ENCODE measurements at places on chromosomes 6 and 20. TPM values are rescaled to one million over a fixed set of nuclear protein-coding genes. Genes with fewer than 3 reads are reported as not detected.

Gene C6orf15
- not detected for total RNA-seq

Gene CARMIL1
- total RNA-seq = 13.1 TPM

Gene BIRC7
- not detected for total RNA-seq

Gene SNPH
- total RNA-seq = 14.0 TPM

Gene CLPSL2
- total RNA-seq = not detected

Gene THBD
- 0.11 TPM for total RNA-seq

Gene CSE1L
- total RNA-seq = 97.2 TPM

Gene GTSF1L
- total RNA-seq = not detected

Gene MDN1
- total RNA-seq = 23.9 TPM

Gene AIF1
- total RNA-seq = not detected

Gene CST2
- not detected for total RNA-seq

Gene SRPK1
- total RNA-seq = 41.9 TPM

Gene ADGRB3
- total RNA-seq = 0.05 TPM

Gene BFSP1
- total RNA-seq = 1.8 TPM

Gene RBPJL
- total RNA-seq = not detected

Gene C6orf141
- not detected for total RNA-seq

Gene MOCS1
- 8.2 TPM for total RNA-seq

Gene CLVS2
- total RNA-seq = not detected

Gene KCNQ5
- 20.6 TPM for total RNA-seq

Gene TGM3
- total RNA-seq = 0.12 TPM

Gene POPDC3
- total RNA-seq = 19.7 TPM

Gene SEL1L2
- not detected for total RNA-seq

Gene TMEM151B
- total RNA-seq = not detected

Gene SLC17A1
- not detected for total RNA-seq

Gene MYL9
- 1,696 TPM for total RNA-seq

Gene NR2E1
- not detected for total RNA-seq
